ENCODE measurements at places on chromosomes 6 and 20.
A peak's percentile ranks its signal among the peaks of the same experiment; 100 is the strongest.

DNA sequence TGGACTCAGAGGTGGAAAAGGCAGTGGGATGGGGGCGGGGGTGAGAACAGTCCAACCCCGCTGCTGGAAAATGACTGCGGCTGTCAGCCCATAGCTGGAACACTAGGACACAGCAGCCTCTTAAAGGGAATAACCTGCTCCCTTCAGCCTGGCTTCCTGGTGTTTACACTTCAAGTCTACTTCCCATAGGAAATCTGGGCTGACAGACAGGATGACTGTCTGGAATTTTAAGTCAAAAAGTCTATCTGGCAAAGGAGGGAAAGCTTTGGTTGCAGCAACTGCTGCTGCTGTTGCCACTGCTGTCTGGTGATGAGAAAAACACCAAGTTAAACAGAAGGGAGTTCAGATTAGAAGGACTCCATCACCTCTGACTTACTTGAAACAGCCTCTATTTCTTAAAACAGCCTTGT, 44.9 kb downstream of the TNFRSF21 start:
- DNase-seq: no peak

DNA sequence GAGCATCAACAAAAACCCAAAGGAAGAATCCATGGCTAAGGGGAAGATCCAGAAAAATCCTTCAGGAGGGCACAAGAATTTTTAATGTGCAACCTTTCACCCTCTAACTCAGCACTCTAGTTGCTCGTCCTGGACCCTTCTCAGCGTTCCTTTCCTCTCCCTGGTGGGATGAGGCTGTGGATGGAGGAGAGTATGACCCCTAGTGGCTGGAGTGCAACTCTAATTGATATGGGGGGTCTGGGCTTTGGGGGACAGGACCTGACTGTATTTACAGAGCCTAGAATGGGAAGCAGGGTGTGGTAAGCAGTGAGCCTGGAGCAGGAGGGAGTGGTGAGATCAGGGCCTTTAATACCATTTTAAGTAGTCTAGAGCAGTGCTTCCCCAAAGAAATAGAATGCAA, 83.9 kb upstream of the CEP85L start:
- no peak for DNase-seq

DNA sequence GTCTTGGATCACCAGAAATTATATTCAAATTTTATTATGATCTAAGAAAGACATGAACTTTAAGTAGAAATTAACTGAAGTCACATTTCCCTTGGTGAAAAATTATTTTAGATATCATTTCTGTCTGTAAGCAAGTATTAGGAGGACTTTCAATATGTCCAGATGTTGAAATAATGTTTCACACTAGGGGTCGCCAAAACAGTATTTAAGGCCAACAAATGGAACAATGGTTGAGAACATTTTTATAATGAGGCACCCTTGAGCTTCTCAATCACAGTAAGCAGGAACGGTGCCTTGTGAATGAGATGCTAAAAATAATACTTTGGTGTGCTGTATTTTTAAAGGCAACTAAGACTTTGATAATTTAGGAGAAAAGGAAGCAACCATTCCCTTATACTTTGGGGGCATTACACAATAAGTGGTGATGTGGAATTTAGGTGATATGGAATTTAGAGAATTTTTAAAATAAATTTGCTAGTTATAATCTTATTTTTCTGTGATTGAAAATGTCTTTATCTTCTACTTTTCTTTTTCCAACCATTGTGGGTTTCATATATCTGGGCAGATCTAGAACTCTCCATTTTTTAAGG, 9.6 kb upstream of the SF3B5 start:
- peak; percentile 36 for DNase-seq

- DNase-seq: no peak
Observed at GRCh38 chr6:75483136-75483952, 10.3 kb downstream of the FILIP1 start.

- DNase-seq: no peak
Observed at GRCh38 chr6:150929416-150929815, 63.9 kb downstream of the MTHFD1L start.

DNA sequence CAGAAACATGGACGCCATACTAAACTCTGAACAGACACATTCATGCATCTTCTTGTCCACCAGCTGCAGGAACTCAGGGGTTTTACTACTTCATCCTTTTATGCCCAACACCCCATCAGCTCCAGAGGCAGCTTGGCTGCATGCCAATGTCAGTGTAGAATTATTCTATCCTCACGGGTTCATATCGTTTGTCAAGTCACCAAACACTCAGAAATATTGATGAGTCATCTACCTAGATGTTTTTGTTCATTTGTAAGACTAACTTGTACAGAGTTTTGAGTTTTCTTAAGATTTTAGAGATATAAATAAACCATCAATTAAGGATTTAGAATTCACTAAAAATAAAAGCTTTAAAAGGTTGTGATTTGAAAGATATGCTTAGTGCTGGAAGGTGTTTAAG, 590.7 kb upstream of the FLRT3 start:
- DNase-seq: no peak

- DNase-seq: no peak
Observed at GRCh38 chr20:15610787-15611186, 962.5 kb downstream of the KIF16B start.

DNA sequence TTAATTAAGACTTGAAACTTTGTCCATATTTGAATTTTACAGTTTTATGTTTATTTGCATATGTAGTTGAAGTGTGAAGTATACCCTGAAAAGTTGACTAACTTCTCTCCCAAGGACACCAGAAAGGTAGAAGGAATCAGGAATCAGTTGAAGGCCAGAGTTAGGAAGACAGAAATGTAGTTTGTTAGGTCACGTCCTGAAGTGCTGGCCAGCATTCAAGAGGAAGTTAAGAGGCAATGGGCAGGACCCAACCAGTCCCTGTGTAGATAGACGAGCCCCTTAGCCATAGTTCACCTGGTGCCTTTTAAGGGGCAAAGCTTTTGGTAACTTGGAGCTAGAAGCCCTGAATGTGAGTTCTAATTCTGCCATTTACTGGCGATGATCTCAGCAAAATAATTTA, 250.4 kb upstream of the KCNQ5 start:
- DNase-seq: no peak

- DNase-seq: no peak
Observed at GRCh38 chr6:4732691-4733315, 43.4 kb upstream of the CDYL start.

GRCh38 chr20:17967521-17968365, 851 bp downstream of the SNX5 start:
- DNase-seq: no peak

GRCh38 chr6:149305372-149305771, 12.1 kb upstream of the TAB2 start:
- no peak for DNase-seq

DNA sequence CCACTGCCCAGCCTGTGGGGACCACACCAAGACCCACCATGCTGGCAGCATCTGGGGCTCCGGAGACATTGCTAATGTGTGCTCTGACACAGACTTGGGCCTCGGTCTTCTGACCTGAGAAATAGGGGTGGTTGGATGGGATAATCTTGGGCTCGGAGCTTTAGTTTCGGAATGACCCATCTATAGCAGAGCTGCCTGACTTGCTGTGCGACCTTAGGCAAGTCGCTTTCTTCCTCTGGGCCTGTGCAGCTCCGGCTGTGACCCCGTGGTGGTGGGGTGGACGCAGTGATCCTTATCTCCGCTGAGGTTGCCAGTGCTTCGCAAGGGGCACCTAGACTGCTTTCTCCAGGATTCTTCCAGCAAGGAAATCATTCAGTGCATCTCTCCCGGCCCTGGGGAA, 43.7 kb downstream of the CEBPB start:
- DNase-seq: no peak

DNA sequence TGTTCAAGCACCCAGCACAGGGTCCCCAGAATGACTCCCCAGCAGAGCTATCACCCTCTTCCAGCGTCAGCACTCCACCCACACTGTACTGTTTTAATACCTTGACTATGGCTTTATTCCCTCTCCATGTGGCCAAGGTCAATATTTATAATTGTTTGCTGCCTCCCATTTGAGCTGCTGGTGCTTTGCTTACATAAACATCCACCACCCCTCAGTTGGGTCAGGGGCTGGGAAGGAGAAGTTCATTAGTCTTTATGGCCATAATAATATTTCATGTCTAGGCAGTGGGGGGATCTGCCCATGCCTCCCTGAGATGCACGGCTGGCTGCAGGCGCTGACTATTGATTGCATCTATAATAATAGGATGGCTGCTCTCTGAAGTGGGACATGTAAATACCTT, 41.8 kb upstream of the SAYSD1 start:
- DNase-seq: no peak

GRCh38 chr6:77587963-77588362, 64.9 kb upstream of the MEI4 start:
- no peak for DNase-seq

- peak; percentile 68 for DNase-seq
Observed at GRCh38 chr6:90393232-90393884, 96.7 kb upstream of the BACH2 start.

GRCh38 chr6:100506651-100507050, 41.9 kb upstream of the SIM1 start:
- DNase-seq: no peak

DNA sequence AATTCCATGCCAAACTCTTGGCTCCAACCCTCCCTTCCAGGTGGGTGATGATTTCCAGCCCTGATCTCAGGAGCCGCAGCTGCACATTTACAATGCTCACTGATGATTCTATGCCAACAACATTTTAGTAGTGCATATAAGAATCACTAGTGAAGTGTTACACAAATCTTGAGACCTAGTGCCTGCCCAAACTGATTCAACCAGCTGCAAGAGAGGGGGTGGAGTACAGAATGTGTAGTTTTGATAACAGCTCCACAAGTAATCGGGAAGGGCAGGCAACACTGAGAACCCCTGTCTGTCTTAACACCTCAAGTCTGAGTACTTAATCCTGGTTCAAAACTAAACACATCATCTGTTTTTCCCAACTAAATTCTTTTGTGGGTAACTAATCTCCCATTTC, 91.7 kb downstream of the PRDM1 start:
- DNase-seq: no peak

GRCh38 chr6:37676071-37676470, 21.6 kb downstream of the MDGA1 start:
- DNase-seq: no peak

DNA sequence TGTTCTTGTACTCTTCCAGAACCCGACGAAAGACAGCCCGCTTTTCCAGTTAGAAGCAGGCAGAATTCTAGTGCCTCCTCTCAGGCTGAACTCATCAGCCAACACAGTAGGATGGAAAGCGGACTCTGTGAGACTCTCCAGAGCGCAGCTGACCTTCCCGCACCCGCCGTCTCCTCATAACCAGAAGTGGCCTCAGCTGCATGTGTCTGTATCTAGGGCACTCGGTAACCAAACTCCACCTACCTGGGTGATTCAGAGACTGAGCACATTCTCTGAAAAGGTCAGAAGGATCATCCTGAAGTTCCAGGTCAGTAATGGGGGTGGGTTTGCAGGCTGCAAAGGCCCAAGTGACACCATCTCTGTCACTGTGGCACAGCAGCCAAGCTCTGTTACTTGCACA, 66.7 kb upstream of the NFATC2 start:
- DNase-seq: no peak

DNA sequence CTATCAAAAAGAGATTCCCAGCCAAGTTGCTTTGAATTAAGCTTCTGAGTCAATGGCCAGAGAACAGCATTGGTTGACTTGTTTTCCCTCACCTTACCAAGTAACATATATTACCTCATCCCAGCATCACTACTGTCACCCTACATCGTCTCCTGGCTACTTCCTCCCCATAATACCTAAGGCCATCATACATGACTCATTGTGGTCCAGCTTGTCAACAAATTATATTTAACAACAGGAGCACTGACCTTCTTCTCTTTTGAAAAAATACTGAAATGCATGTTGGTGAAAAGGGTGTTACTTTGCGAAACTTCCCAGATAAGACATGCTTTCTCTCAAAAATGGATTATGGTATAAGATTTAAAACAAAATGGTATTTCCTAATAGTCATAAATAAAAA, 106.9 kb downstream of the TBX18 start:
- no peak for DNase-seq

GRCh38 chr6:87721311-87721710, 19.3 kb upstream of the AKIRIN2 start:
- DNase-seq: no peak

GRCh38 chr6:147561726-147562125, 53.2 kb downstream of the SAMD5 start:
- no peak for DNase-seq

DNA sequence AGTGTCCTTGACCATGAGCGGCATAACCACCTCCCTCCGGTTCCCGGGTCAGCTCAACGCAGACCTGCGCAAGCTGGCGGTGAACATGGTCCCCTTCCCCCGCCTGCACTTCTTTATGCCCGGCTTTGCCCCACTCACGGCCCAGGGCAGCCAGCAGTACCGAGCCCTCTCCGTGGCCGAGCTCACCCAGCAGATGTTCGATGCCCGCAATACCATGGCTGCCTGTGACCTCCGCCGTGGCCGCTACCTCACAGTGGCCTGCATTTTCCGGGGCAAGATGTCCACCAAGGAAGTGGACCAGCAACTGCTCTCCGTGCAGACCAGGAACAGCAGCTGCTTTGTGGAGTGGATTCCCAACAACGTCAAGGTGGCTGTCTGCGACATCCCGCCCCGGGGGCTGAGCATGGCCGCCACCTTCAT, 4.9 kb downstream of the TUBB1 start:
- DNase-seq: no peak

- DNase-seq: no peak
Observed at GRCh38 chr6:135132776-135133175, 48.3 kb upstream of the MYB start.

DNA sequence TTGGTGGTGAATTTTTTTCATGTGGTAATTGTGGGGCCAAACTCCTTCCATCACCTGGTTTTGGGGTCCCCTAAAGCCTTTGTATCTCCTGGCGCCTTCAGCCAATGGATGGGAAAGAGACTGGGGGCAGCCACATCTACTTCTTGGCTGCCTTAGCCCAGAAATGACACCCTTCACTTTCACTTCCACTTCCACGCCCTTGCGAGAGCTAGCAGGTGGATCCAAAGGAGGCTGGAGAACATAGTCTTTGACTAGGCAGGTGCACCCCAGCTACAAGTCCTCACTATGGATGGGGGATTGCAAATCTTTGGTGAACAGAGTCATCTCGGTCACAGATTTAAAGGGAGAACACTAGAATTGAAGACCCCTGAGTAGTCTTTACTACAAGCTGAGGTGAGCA, 70.8 kb downstream of the NDUFAF5 start:
- DNase-seq: no peak

DNA sequence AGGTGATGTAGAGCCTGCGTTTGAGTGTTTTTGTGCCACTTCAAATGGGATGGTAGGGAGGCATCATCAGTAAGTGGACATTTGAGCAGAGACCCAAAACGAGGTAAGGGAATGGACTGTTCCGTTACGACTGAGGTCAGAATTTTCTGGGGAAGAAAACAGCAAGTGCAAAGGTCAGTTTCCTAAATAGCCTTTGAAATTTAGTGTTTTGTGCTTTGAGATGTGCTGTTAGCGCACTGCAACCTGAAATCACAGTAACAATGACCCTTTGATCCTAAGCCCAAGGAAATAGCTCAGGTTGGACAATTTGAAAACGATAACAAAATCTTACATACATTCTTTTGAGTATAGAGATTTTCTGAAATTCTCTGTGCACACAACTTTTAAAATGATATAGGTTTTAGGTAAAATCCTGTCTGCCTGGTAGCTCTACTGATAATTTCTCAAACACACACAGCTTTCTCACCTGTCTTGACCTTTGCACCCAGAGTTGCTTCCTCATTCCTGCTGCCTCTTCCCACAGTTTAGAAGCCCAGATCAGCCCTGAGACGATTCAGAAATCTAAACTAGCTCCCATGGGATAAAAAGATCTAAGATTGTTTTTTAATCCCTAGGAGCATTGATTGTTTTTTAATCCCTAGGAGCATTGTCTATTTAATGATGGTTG, 22.1 kb downstream of the DCBLD1 start:
- no peak for DNase-seq

GRCh38 chr20:33909331-33909921, 84.3 kb upstream of the RALY start:
- DNase-seq: no peak

Measured in stimulated activated CD4-positive, alpha-beta T cell treated with anti-CD3 and anti-CD28 coated beads, Interleukin-2, amount 100 ng/mL, for 4 hours (primary cell).